CD4-positive, CD25-positive, alpha-beta regulatory T cell (primary cell): ENCODE measurements at places on chromosomes 6 and 20. TPM values are rescaled to one million over a fixed set of nuclear protein-coding genes. Genes with fewer than 3 reads are reported as not detected.

C20orf96 gene
- total RNA-seq, result 1.1 TPM

PSMB9 gene
- 148 TPM for total RNA-seq

SYNCRIP gene
- 82.3 TPM for total RNA-seq

KIFC1 gene
- total RNA-seq, result 8.7 TPM

SPATA25 gene
- 0.54 TPM for total RNA-seq

DNA sequence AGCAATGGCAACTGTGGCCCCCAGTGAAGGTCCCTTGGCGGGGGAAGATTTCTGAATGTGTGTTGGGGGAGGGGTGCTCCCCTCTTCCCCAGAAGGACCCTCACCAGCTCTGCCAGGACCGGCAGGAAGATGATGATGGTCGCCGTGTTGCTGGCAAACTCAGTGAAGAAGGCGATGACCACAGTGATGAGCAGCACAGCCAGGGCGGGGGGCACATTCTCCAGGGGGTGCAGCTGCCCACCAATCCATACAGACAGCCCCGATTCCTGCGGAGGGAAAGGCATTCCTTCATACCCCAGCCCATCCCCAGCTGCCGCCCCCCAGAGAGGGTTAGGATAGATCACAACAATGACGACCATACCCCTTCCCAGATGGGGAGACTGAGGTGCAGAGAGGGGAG lies 15.7 kb upstream of the OCSTAMP start:
- no peaks in the 10 kb centered on the region for H3K4me1 ChIP-seq
- H3K27me3 ChIP-seq, result peaks cover 3% of the 10 kb centered on the region
- no peak overlapping the region for H3K27ac ChIP-seq
- no peak overlapping the region for H3K4me3 ChIP-seq
- no peaks in the 10 kb centered on the region for H3K36me3 ChIP-seq

DNA sequence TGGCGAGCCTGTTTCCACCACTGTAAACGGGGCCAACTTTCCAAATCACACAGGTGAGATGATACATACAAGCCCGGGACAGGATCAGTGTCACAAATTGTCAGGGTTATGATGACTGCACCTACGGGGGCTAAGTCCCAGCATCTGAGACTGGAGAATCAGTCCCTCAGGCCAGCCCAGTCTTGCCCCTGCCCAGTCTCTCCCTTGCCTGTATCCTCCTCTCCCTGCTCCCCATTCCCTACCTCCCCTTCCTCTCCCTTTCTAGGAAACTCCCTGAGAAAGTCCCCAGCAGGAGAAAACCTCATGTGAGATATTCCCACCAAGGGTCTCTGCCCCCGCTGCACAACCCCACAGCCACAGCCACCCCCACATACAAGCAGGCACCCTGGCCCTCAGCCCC lies 1.5 kb downstream of the FOXS1 start:
- no peak overlapping the region for H3K27ac ChIP-seq
- no peaks in the 10 kb centered on the region for H3K27me3 ChIP-seq
- no peaks in the 10 kb centered on the region for H3K4me1 ChIP-seq
- no peak for DNase-seq
- H3K36me3 ChIP-seq, result no peaks in the 10 kb centered on the region

- H3K27ac ChIP-seq, result no peak overlapping the region
- no peaks in the 10 kb centered on the region for H3K36me3 ChIP-seq
- H3K4me1 ChIP-seq, result no peaks in the 10 kb centered on the region
- DNase-seq, result no peak
Observed at GRCh38 chr6:147870506-147871110, 362.1 kb downstream of the SAMD5 start.

DNA sequence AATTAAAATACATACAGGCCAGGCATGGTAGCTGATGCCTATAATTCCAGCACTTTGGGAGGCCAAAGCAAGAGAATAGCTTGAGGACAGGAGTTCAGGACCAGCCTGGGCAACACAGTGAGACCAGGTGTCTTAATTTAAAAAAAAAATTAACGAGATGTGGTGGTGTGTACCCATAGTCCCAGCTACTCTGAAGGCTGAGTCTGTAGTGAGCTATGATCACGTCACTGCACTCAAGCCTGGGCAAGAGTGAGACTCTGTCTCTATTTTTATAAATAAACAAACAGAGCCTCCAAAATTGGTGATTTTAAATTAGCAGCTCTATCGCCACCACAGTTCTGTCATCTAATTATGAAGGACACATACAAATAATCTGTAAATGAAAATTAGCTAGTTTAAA lies 37.9 kb downstream of the ABHD12 start:
- H3K4me3 ChIP-seq, result no peak overlapping the region
- no peaks in the 10 kb centered on the region for H3K36me3 ChIP-seq
- no peaks in the 10 kb centered on the region for H3K27me3 ChIP-seq
- no peak overlapping the region for H3K27ac ChIP-seq

GRCh38 chr6:157095084-157095483 lies 228.2 kb downstream of the TMEM242 start:
- H3K27ac ChIP-seq, result no peak overlapping the region
- H3K4me3 ChIP-seq, result no peak overlapping the region
- H3K27me3 ChIP-seq, result no peaks in the 10 kb centered on the region
- no peak for DNase-seq
- peaks cover 11% of the 10 kb centered on the region for H3K4me1 ChIP-seq

- no peaks in the 10 kb centered on the region for H3K4me1 ChIP-seq
- H3K27ac ChIP-seq, result no peak overlapping the region
- H3K4me3 ChIP-seq, result no peak overlapping the region
- peaks cover 94% of the 10 kb centered on the region for H3K36me3 ChIP-seq
Observed at GRCh38 chr6:152135755-152136448, 328.4 kb downstream of the ESR1 start.

DNA sequence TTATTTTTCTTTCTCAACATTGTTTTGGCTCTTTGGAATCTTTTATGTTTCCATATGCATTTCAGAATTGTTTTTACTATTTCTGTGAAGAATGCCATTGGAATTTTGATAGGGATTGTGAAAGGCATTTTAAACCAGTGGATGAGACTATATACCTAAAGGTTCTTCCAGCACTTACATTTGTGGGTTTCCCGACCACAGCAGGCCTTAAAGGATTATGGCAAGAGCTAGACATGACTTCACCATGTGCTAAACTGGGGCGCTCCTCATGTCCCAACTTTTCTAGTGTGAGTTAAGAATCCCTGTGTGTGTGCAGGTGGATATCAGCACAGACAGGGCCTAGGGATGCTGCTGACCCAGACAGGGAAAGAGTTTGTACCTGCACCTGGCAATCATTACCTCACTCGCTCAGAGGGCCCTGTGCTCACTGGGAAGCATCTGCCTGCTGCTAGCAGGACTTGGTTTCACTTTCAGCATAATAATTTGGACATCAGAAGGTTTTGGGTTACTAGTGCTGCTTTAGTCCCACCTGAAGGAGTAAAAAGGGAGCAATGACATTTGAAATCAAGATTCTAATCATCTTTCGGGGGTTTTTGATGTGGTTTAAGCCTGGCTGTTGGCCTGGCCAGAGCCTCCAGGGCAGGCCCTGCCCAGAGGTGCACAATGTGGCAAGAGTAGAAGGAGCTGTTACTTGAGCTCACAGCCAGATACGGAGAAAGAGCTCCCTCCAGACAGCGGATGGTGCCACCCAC lies 137.1 kb downstream of the CDC5L start:
- H3K27ac ChIP-seq, result no peak overlapping the region
- DNase-seq, result peak; percentile 28
- H3K4me3 ChIP-seq, result no peak overlapping the region
- no peaks in the 10 kb centered on the region for H3K36me3 ChIP-seq
- peaks cover 8% of the 10 kb centered on the region for H3K27me3 ChIP-seq
- H3K4me1 ChIP-seq, result no peaks in the 10 kb centered on the region

DNA sequence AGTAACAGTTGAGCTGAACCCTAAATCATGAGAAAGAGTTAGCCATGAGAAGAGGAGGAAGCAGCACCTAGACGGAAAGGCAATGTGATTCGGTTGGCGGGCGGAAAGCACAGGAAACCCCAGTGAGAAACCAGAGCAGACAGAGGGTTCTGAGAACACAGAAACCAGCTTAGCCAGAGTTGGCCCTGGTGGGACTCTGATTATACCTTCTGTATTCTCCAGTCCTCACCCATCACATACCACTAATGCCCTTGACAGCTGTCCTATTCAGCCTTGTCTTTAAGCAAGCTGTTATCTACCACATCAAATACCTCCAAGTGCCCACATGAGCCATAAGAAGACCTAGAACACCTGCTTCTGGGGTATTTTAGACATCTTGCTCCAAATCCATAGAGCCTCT lies 58.9 kb upstream of the LRRC1 start:
- peaks cover 10% of the 10 kb centered on the region for H3K27me3 ChIP-seq
- H3K27ac ChIP-seq, result no peak overlapping the region
- DNase-seq, result peak; percentile 22
- peaks cover 10% of the 10 kb centered on the region for H3K4me1 ChIP-seq

DNA sequence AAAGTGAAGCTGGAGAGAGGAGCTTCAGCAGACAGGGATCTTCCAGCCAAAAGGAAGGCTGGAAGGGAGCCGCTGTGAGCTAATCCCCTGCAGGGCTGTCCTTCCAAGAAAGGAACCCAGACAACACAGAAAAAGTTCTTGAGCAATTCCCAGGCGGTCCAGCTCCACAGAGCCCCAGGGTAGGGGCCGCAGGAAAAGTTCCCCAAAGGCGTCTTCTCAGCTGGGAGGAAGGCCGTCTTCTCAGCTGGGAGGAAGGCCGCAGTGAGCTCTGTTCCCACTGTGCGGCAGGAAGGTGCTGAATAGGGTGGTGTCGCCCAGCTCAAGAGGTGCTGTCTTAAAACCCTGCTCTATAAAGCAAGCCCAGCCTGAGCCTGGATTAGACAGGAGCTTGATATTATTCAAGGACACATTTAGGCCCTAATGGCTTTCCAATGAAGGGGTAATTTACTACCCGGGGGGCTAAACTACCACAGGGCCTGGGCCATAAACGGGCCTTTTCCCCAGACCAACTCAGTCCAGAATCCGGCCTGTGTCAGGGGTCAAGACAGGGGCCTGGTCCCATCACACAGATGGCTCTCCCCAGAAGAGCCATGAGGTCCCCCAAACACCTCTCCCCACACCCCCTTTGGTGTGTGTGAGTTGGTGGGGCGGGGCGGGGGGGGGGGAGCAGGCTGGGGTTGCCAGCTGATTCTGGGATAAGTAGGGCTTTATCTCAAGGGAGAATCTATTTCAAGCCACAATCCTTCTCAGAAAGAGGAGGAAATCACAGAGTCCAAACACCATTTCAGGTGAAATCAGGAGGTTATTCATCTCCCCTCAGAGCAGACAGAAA lies 103.6 kb downstream of the NOL4L start:
- DNase-seq, result no peak
- H3K27ac ChIP-seq, result no peak overlapping the region
- peaks cover 53% of the 10 kb centered on the region for H3K4me1 ChIP-seq
- H3K36me3 ChIP-seq, result no peaks in the 10 kb centered on the region
- H3K27me3 ChIP-seq, result no peaks in the 10 kb centered on the region

GRCh38 chr6:23174781-23175361 lies 605.5 kb downstream of the HDGFL1 start:
- no peaks in the 10 kb centered on the region for H3K36me3 ChIP-seq
- H3K4me3 ChIP-seq, result no peak overlapping the region
- H3K4me1 ChIP-seq, result no peaks in the 10 kb centered on the region

- no peaks in the 10 kb centered on the region for H3K4me1 ChIP-seq
- H3K27me3 ChIP-seq, result no peaks in the 10 kb centered on the region
- H3K27ac ChIP-seq, result no peak overlapping the region
- no peaks in the 10 kb centered on the region for H3K36me3 ChIP-seq
Observed at GRCh38 chr6:100998111-100998510, 117.0 kb upstream of the ASCC3 start.

- peaks cover 64% of the 10 kb centered on the region for H3K36me3 ChIP-seq
- no peaks in the 10 kb centered on the region for H3K27me3 ChIP-seq
- H3K4me1 ChIP-seq, result no peaks in the 10 kb centered on the region
- DNase-seq, result peak; percentile 69
- no peak overlapping the region for H3K4me3 ChIP-seq
- no peak overlapping the region for H3K27ac ChIP-seq
Observed at GRCh38 chr6:37314487-37315156, 39.2 kb upstream of the RNF8 start.

GRCh38 chr20:48889140-48889790 lies 32.2 kb upstream of the ARFGEF2 start:
- H3K27ac ChIP-seq, result no peak overlapping the region
- no peak for DNase-seq
- no peaks in the 10 kb centered on the region for H3K36me3 ChIP-seq
